Right atrium auricular region (tissue), 2 donors: ENCODE measurements at places on chromosomes 1 and 21. TPM values are rescaled to one million over a fixed set of nuclear protein-coding genes. Genes with fewer than 3 reads are reported as not detected.

- H3K36me3 ChIP-seq = no peaks in the 10 kb centered on the region
- H3K27me3 ChIP-seq = no peaks in the 10 kb centered on the region
- no peaks in the 10 kb centered on the region for H3K4me1 ChIP-seq
- H3K4me3 ChIP-seq = no peak overlapping the region
- no peak for DNase-seq
Measured at GRCh38 chr1:161404051-161404597, 36.4 kb upstream of the CFAP126 start.

- no peak for DNase-seq
- H3K4me1 ChIP-seq = no peaks in the 10 kb centered on the region
- H3K36me3 ChIP-seq = no peaks in the 10 kb centered on the region
Measured at GRCh38 chr1:185345913-185346720, 29.1 kb upstream of the IVNS1ABP start.

GRCh38 chr1:109933856-109934711 is 23.4 kb downstream of the CSF1 start:
- H3K36me3 ChIP-seq = peaks cover 10% of the 10 kb centered on the region
- no peak overlapping the region for H3K27ac ChIP-seq

DNA sequence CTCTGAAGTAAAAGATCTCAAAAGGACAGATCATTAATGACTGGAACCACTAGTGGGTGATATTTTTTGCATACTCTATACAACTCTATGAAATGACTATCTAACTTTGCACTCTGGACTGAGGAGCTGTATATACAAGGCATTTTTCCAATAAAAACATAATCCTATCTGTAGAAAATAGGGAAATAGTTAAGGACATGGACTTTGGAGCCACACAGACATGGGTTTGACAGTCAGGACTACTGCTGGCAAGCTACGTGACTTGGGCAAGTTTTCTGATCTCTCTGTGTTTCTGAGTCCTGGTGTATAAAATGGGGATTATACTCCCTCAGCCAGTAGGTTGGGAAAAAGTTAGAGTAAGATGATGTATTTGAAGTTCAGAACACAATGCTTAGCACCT is 20.9 kb upstream of the HSD3B2 start:
- H3K27me3 ChIP-seq = no peaks in the 10 kb centered on the region
- H3K27ac ChIP-seq = no peak overlapping the region
- H3K4me1 ChIP-seq = no peaks in the 10 kb centered on the region
- H3K4me3 ChIP-seq = no peak overlapping the region
- no peaks in the 10 kb centered on the region for H3K36me3 ChIP-seq
- DNase-seq = no peak

- H3K4me1 ChIP-seq = no peaks in the 10 kb centered on the region
- H3K36me3 ChIP-seq = no peaks in the 10 kb centered on the region
- H3K4me3 ChIP-seq = no peak overlapping the region
- H3K27me3 ChIP-seq = no peaks in the 10 kb centered on the region
Measured at GRCh38 chr1:101344745-101345144, 107.9 kb downstream of the S1PR1 start.

The IL20 gene
- not detected for total RNA-seq

The HSPG2 gene
- 557 TPM for total RNA-seq

The FGR gene
- 5.7 TPM for total RNA-seq

The UBE2U gene
- not detected for total RNA-seq
